ENCODE measurements at places on chromosomes 16 and 17. TPM values are rescaled to one million over a fixed set of nuclear protein-coding genes. Genes with fewer than 3 reads are reported as not detected.

CACNB1 gene
- total RNA-seq, result 6.9 TPM

CSNK2A2 gene
- 16.4 TPM for total RNA-seq

ACSM5 gene
- not detected for total RNA-seq

OSGIN1 gene
- 1.6 TPM for total RNA-seq

CAMKK1 gene
- 2.3 TPM for total RNA-seq

OR1A1 gene
- total RNA-seq, result not detected

RPH3AL gene
- total RNA-seq, result 0.70 TPM

HCRT gene
- total RNA-seq, result not detected

HERPUD1 gene
- total RNA-seq, result 101 TPM

CCT6B gene
- 0.23 TPM for total RNA-seq

LYRM9 gene
- total RNA-seq, result 3.2 TPM

SNAI3 gene
- total RNA-seq, result not detected

KRTAP4-4 gene
- not detected for total RNA-seq

ABCC6 gene
- 0.30 TPM for total RNA-seq

TMEM106A gene
- 1.6 TPM for total RNA-seq

CYTH1 gene
- total RNA-seq, result 8.1 TPM

MYH1 gene
- total RNA-seq, result not detected

FBXO39 gene
- 0.82 TPM for total RNA-seq

CPHXL2 gene
- total RNA-seq, result not detected

ANKRD40CL gene
- not detected for total RNA-seq

GTF3C1 gene
- total RNA-seq, result 126 TPM

PPM1D gene
- total RNA-seq, result 7.0 TPM

TP53TG3C gene
- total RNA-seq, result not detected

QRICH2 gene
- total RNA-seq, result 6.0 TPM

PYY gene
- total RNA-seq, result not detected

PDIA2 gene
- 0.23 TPM for total RNA-seq

KRT31 gene
- total RNA-seq, result not detected

INTS2 gene
- total RNA-seq, result 8.3 TPM

ZP2 gene
- not detected for total RNA-seq

LGALS9B gene
- not detected for total RNA-seq

TPPP3 gene
- 1.5 TPM for total RNA-seq

MT1A gene
- total RNA-seq, result not detected

CSH1 gene
- not detected for total RNA-seq

TNFRSF17 gene
- 0.12 TPM for total RNA-seq

KRTAP9-8 gene
- total RNA-seq, result not detected

HASPIN gene
- 0.23 TPM for total RNA-seq

C16orf87 gene
- 7.5 TPM for total RNA-seq

CCL1 gene
- total RNA-seq, result not detected

SULT1A4 gene
- 0.23 TPM for total RNA-seq

CD300C gene
- total RNA-seq, result not detected

IRX3 gene
- 2.0 TPM for total RNA-seq

LRRC75A gene
- 0.82 TPM for total RNA-seq

CDRT15L2 gene
- not detected for total RNA-seq

ASGR2 gene
- not detected for total RNA-seq

FBXW10B gene
- 0.08 TPM for total RNA-seq
